ENCODE measurements at places on chromosomes 12 and 14.

GRCh38 chr12:56792678-56793077, 29.6 kb downstream of the HSD17B6 start:
- H3K4me1 ChIP-seq: no peaks in the 10 kb centered on the region
- H3K27me3 ChIP-seq: no peaks in the 10 kb centered on the region
- no peak overlapping the region for H3K27ac ChIP-seq

DNA sequence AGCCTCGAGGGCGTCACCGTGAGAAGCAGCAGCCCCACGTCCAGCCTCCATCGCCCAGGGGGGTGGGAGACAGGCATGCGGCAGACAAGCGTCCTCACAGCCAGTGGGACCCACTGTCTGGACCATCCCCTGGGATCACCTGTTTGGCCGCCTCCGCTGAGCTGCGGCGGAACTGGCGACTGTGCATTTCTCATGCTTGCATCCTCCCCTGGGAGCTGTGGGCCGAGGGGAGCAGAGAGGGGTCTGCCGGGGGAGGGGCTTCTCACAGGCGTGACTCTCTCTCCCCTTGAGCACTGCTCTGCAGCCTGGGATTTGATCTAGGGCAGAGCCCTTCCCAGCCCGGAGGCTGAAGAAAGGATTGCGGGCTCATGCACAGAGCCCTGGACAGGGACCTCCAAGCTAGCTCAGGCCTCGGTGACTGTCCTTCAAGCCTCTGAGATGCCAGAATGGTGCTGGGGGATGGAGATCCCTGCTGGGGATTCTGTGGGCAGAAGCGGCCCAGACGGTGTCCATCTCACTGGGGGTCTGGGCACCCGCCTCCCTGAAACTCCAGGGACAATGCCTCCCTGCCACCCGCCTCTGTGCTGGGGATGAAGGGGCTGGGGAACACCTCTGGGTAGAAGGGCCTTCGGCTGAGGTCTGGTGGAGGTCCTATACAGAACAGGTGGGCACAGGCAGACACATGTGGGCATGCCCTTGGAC, 61.1 kb downstream of the PRIMA1 start:
- H3K36me3 ChIP-seq: no peaks in the 10 kb centered on the region
- H3K4me3 ChIP-seq: no peak overlapping the region
- no peak overlapping the region for H3K27ac ChIP-seq
- H3K4me1 ChIP-seq: no peaks in the 10 kb centered on the region
- H3K27me3 ChIP-seq: no peaks in the 10 kb centered on the region
- no peak for DNase-seq

- no peak overlapping the region for H3K4me3 ChIP-seq
- DNase-seq: no peak
- no peak overlapping the region for H3K27ac ChIP-seq
- H3K27me3 ChIP-seq: no peaks in the 10 kb centered on the region
- H3K36me3 ChIP-seq: peaks cover 6% of the 10 kb centered on the region
Measured at GRCh38 chr14:75636100-75636692, 24.5 kb downstream of the ERG28 start.

DNA sequence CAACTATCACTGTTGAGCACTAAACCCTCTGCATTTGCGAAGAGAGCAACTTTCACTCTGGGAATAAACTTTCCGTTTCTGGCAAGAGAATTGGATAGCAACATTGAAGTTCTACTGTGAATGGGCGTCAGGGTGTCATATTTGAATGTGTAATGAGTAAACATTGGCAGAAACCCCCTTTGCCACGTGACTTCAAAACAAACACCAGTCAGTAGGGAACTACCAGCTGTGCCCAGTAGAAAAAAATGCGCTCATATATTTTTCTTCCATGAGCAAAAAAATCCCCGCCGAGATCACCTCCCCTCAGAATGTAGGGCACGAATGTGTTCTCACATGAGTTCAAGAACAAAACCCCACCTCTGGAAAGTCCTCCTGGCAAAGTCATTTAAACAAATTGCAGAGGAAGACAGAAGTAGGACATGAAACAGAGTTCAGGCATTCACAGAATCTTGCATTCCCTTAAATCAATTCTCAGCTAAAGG, 80.6 kb downstream of the BTG1 start:
- no peak overlapping the region for H3K4me3 ChIP-seq
- H3K36me3 ChIP-seq: no peaks in the 10 kb centered on the region
- peak; percentile 9 for DNase-seq

GRCh38 chr12:86826051-86826450, 569.9 kb upstream of the MGAT4C start:
- H3K27me3 ChIP-seq: no peaks in the 10 kb centered on the region
- no peaks in the 10 kb centered on the region for H3K36me3 ChIP-seq
- H3K4me1 ChIP-seq: no peaks in the 10 kb centered on the region
- no peak for DNase-seq
- no peak overlapping the region for H3K27ac ChIP-seq

DNA sequence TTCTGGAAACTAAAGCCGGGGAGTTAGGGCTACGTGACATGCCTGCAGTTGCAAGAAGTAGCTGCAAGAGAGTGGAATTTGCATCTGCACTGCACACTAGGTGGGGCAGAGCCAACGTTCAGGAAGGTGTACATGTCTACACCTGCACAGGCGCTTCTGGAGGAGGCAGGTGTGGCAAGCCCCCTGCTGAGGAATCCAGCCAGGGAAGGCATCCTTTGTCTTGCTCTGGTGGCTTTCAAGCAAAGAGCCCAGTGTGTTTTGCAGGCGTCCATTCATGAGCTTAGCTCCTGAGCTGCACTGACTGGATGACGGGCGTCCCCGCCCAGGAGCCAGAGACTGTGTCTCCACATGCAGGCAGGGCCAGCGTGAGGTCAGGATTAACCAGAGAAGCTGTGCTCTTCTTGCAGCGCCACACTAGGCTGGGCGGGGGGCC, 116.3 kb downstream of the ZFP36L1 start:
- no peak overlapping the region for H3K27ac ChIP-seq
- H3K36me3 ChIP-seq: no peaks in the 10 kb centered on the region
- peak; percentile 61 for DNase-seq
- no peak overlapping the region for H3K4me3 ChIP-seq
- H3K4me1 ChIP-seq: peaks cover 57% of the 10 kb centered on the region

DNA sequence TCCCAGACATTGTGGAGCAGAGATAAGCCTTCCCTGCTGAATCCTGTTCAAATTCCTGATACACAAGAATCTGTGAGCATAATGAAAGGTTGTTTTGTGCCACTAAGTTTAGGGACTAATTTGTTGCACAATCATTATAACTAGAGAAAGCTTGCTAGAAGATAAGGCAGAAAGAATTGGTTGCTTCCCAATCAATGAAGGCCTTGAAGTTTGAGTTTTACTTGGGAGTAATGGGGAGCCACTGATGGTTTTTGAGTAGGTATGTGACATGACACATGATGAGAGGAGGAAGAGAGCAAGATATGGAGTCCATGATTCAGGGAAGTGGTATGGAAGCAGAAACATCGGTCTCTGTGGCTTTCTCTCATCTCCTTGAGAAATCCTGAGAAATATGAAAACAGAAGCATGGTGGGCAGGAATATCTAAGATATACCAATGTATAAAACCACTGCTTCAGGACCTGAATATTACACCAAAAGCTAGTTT, 13.3 kb upstream of the TCP11L2 start:
- H3K4me1 ChIP-seq: peaks cover 6% of the 10 kb centered on the region
- H3K4me3 ChIP-seq: no peak overlapping the region
- no peaks in the 10 kb centered on the region for H3K36me3 ChIP-seq

- peak overlapping the region; percentile 91 for H3K27ac ChIP-seq
- H3K27me3 ChIP-seq: no peaks in the 10 kb centered on the region
- H3K36me3 ChIP-seq: peaks cover 18% of the 10 kb centered on the region
- DNase-seq: peak; percentile 78
Measured at GRCh38 chr12:132084621-132085290, 59.4 kb downstream of the DDX51 start.

DNA sequence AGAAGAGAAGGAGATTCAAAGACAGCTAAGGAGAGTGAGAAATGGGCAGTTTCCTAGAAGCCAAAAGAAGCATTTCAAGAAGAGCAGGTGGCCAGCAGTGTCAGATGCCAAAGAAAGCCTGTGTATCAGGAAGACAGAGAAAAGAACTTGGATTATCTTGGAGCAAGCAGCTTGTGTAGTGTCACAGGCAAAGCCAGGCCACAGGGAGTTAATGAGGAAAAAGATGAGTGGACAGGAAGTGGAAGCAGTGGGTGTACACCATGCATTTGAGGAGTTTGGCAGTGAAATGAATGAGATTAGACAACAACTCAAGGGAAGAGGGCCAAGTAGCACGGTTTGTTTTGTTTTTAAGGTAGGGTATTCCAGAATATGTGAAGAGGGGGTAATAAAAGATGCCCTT, 5.6 kb upstream of the MYH7 start:
- H3K36me3 ChIP-seq: no peaks in the 10 kb centered on the region
- no peaks in the 10 kb centered on the region for H3K27me3 ChIP-seq
- H3K27ac ChIP-seq: no peak overlapping the region
- DNase-seq: no peak
- no peaks in the 10 kb centered on the region for H3K4me1 ChIP-seq

DNA sequence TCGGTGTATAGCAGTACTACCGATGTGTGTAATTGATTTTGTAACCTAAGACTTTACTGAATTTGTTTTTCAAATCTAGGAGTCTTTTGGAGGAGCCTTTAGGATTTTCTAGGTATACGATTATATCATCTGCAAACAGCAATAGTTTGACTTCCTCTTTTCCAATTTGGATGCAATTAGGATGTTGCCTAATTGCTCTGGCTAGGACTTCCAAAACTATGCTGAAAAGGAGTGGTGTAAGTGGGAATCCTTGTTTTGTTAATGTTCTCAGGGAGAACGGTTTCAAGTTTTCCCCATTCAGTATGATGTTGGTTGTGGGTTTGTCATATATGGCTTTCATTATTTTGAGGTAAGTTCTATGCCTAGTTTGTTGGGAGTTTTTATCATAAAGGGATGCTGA, 171.6 kb upstream of the PDE3A start:
- H3K27me3 ChIP-seq: no peaks in the 10 kb centered on the region
- H3K4me3 ChIP-seq: no peak overlapping the region
- no peaks in the 10 kb centered on the region for H3K36me3 ChIP-seq
- H3K4me1 ChIP-seq: no peaks in the 10 kb centered on the region
- DNase-seq: no peak

- DNase-seq: no peak
- H3K36me3 ChIP-seq: no peaks in the 10 kb centered on the region
Measured at GRCh38 chr14:72611506-72611905, 282.4 kb downstream of the DPF3 start.

- no peaks in the 10 kb centered on the region for H3K4me1 ChIP-seq
- no peak overlapping the region for H3K27ac ChIP-seq
- peaks cover 6% of the 10 kb centered on the region for H3K27me3 ChIP-seq
Measured at GRCh38 chr12:54383041-54383609, 1.4 kb downstream of the ZNF385A start.

DNA sequence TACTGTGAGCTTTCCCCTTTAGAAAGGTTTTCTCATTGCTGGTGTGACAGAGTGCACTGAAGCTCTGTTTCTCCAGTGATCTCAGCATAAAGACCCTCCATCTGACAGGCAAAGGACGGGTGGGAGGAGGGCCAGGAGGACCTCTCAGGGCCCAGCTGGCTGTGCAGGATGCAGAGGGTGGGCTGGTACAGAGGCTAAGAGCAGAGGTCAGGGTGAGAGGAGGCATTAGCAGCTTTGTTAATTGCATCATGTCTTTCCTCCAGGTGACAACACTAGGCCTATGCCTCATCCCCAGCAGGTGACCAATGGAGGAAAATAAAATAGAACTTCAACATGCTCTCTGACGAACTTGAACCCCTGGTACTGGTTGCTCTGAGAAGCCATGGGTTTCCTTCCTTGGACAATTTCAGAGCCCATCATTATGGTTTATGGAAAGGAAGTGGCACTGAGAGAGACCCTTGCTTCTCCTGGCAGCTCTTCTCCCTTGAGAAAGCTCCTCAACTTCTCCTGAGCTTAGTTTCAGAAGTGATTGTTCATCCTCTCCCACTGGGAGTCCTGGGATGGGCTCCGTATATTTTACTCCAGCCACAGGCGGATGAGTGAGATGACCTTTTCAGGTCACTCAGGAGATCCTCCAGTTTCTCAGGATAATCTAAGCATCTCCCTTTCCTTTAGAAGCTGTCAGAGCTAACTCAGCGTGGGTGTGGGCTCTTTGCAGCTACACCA, 45.8 kb upstream of the ATP23 start:
- peak overlapping the region; percentile 88 for H3K27ac ChIP-seq
- H3K4me1 ChIP-seq: no peaks in the 10 kb centered on the region
- no peak for DNase-seq
- no peak overlapping the region for H3K4me3 ChIP-seq
- H3K27me3 ChIP-seq: no peaks in the 10 kb centered on the region
- no peaks in the 10 kb centered on the region for H3K36me3 ChIP-seq

DNA sequence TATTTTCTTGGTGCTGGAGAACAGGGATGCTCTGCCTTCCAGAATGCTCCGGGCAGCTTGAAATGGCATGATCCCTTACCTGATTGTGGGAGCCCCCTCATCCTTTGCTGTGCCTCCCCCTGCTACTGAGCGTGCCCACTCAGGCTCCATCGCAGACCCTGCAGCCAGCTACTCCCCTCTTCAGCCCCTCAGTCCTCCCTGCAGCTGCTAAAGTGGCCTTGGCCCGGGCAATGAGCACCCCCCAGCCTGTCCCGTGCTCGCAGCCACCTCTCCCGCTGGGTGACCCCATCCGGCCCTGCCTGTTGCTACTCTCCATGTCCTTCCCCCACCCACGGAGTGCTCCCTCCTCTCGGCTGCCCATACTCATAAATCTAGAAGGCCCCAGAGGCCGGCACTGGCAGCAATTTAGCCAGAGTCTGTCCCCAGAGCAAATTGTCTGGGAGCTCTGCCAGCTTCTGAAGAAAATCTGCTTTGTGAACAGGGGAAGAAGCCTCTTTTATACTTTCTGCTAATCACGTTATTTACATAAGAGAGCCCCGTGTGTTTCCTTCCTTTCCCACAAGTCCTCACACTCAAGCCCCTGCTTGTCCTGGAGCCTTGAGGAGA, 143.7 kb upstream of the FRMD6 start:
- no peaks in the 10 kb centered on the region for H3K27me3 ChIP-seq
- no peaks in the 10 kb centered on the region for H3K36me3 ChIP-seq
- H3K27ac ChIP-seq: no peak overlapping the region

DNA sequence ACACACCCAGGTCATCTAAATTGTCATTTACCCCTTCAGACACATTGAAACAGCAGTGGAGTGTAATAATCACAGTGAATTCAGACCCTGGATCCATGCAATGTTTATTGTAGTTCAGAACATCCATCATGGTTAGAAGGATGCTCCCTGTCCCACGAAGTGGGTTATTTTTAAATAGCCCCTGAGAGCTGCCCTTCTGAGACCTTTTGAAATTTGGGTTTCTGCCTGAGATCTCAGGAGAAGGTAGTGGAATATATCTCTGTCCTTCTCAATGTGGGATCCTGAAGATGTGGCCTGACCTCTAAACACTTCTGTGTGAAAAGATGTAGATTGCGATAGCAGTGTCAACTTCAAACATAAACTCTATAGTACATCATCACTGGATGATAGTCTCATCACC, 1080.6 kb downstream of the TMEM121 start:
- DNase-seq: no peak
- no peaks in the 10 kb centered on the region for H3K36me3 ChIP-seq
- H3K27me3 ChIP-seq: peaks cover 2% of the 10 kb centered on the region
- H3K27ac ChIP-seq: no peak overlapping the region

GRCh38 chr14:99064262-99064954, 207.6 kb downstream of the BCL11B start:
- peaks cover 3% of the 10 kb centered on the region for H3K4me1 ChIP-seq
- no peaks in the 10 kb centered on the region for H3K27me3 ChIP-seq
- peak; percentile 70 for DNase-seq
- no peaks in the 10 kb centered on the region for H3K36me3 ChIP-seq
- no peak overlapping the region for H3K27ac ChIP-seq

Measured in small intestine (tissue), 16 donors.